ENCODE measurements at places on chromosomes 3 and 15.

DNA sequence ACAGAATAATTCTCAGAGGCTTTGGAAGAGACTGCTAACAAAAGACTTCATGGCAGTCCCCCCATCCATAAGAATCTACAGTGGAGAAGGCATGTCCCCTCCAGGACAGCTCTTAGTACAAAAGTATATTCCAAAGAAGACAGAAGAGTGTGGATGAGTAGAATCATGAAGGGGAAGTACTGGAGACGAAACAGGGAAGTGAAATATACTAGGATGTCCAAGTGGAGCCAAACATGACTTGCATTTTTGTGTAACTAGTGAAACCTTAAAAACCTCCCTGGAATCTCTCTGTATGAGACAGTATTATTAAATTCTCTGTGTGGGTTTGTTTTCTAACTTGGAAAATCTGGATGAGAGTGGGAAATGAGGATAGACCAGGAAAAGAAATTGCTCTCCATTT is 312.4 kb downstream of the RSL24D1 start:
- no peak for DNase-seq

GRCh38 chr3:128874481-128875180 is 4.8 kb upstream of the ACAD9 start:
- no peak for DNase-seq

- DNase-seq: no peak
These were observed 567.5 kb upstream of the CCDC54 start for GRCh38 chr3:106809623-106810299.

DNA sequence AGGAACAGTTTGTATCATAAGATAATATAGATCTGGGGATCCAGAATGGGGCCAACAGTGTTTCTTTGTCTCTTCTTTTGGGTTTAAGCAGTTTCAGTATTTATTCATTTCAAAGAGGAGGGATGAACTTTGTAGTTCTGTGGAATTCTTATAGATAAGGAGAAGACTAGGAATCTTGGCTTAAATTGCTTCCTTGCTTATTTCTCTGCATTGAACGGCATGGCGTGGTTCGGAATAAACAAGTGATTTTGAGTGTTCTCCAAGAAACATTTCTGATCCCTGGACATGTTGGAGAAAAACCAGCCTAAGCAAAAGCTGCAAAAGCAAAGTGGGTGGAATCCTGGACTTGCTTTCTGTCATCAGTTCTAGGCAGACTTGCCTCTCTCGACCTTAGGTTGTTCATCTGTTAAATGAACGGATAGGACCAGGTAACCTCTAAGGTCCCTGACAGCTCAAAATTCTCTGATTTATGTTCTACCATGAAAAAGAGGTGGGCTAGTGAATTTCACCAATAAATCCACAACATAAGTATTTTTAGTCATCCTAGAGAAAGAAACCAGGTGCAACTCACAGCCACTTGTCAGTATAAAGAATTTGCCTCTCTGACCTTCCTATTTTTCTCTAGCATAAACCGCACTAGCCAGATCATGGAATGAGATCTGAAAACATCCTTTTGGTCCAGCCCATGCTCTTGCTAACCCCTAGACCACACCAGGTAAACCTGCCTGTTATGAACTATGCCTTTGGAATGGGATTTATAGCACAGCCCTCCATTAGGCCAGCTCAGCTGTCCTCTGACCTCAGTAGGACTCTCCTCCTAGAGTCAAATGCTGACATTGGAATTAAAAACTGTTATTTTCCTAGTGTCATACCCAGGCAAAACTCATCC is 78.8 kb downstream of the CLDN11 start:
- no peak for DNase-seq

DNA sequence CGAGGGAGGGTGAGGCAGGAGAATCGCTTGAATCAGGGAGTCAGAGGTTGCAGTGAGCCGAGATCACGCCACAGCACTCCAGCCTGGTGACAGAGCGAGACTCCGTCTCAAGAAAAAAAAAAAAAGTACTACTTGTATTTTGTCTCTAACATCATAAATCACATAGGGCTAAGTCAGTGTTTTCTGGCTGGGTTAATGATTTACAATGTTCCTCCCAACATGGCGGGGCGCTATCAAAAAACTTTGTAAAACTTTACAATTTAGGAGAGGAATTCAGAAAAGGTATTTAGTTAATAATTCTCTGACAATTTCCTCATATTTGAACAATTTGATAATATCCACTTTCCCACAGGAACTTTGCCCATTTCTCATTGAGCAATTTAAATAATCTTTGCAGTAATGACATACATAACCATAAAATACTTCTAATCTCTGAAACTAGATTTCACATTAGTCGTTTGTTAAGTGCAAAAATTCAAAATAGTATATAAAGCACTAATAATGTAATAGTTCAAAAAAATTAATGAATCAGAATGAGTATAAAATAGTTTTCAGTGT is 26.6 kb upstream of the B3GNT5 start:
- DNase-seq: no peak
